Uterus (tissue), 4 donors: ENCODE measurements at places on chromosomes 16 and 17. TPM values are rescaled to one million over a fixed set of nuclear protein-coding genes. Genes with fewer than 3 reads are reported as not detected.

- no peak for DNase-seq
Observed at GRCh38 chr16:88526906-88527185, 43.4 kb upstream of the ZC3H18 start.

GRCh38 chr16:26177438-26177837 lies 485.7 kb downstream of the HS3ST4 start:
- DNase-seq: no peak

GRCh38 chr17:11296994-11297393 lies 56.0 kb downstream of the SHISA6 start:
- no peak for DNase-seq

DNA sequence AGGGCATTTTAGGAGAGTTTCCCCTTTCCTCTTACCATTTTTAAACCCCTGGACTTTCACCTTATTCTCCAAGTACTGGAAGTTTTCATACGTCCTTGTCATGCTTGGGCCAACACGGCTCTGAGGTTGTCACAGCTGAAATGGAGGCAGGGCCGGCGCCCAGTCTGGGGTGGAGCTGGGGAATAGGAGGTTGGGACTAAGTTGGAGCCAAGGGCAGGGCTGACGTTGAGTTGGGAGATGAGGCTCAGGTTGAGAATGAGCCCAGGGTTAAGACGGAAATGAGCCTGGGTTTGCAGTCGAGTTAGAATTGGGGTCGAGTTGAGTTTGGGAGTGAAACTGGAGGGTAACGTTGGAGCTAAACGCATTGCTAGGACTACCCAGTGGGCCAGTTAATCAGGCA lies 1.3 kb downstream of the CLEC10A start:
- no peak for DNase-seq

GRCh38 chr17:50169121-50169764 lies 3.4 kb downstream of the SGCA start:
- peak; percentile 66 for DNase-seq

- no peak for DNase-seq
Observed at GRCh38 chr17:35612924-35613521, 25.9 kb downstream of the AP2B1 start.

DNA sequence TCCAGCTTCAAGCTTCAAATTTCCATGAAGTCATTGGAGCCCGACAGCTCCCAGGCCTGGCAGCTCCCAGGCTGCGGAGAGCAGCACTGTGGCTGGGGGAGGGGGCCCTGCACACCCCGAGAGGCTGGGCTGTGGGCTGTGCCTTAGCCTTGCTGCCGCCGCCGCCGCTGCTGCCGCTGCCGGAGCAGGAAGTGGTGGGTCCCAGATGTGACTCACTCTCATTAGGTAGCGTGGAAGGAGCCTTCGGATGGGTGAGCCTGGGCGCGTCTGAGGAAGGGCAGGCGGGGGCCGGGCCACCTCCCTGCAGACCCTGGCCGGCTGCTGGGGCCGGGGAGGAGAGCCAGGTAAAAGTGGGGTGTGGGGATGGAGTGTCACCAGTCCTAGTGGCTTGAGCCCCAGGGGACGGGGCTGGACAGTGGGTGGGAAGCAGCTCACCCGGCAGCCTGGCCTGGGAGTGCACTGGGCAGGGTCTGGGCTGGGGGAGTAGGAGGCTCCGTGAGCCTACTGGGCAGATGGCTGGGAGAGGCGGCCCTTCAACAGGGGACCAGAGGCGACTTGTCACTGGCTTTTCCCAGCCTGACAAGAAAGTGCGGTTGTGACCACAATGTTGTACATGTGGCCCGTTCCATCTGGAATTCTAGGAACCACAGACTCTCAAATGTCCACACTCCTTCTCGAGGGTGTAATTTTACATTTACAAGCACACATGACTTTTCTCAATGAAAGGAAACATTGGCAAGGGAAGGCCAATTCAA lies at the start of gene ADCY7:
Gene ADCY7, plus strand, starts transcription at position 215 of the 755 bp plus-strand sequence. CDS start 21,629 bp downstream, outside the sequence.
- no peak for DNase-seq

DNA sequence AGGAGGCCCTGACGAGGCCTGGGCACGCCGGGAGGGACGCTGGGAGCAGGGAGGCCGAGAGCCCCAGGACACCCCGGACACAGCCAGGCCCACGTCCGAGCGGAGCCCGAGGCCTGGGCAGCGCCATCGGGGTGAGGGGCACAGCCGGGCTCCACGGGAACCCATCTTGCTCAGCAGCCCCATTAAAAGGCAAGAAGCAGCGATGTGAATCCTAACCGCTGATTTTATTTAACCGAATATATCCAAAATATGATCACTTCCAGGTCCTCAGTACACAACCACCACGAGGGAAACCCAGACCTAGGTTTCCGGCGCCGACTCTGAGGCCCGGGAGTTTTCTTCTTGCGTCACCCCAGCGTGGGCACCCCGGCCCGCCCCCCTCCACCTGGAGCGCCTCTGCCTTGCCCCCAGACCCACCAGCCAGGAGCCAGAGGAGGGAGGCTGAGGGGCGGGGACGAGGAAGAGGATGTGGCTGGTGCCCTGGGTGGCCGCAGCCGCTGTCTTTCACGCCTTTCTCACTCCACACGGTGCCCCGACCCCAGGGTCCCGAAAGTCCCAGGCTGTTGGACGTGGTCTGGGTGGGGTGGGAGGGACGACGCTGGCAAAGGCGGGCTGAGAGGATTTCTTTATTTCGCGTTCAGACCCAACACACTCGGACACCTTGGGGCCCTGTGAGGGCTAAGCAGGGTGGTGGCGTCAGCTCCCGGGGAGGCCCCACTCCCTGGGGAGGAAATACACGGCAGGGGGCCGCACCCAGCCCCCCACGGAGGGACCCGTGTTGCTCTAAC lies 568 bp upstream of the CCDC154 start:
- DNase-seq: no peak

DNA sequence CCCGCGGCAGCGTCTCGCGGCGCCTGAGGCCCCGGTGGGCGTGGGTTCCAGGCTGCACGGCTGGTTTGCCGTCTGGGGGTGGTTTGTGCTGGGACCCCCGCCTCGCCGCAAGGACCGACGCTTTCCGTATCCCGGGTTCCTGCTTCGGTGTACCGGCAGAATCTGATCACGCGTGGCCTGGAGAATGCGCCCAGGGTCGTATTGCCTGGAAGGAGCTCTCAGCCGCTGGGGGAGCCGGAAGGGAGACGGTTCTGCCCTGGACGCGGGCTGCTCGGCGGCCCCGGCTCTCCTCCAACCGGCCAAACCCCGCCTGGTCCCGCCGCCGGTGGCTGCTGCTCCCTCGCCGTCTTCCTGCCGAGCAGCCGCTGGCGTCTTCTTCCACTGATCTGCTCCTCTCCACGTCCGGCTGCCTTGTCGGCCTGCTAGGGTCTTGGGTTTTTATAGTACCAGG lies 39.8 kb downstream of the ZNF778 start:
- no peak for DNase-seq

DNA sequence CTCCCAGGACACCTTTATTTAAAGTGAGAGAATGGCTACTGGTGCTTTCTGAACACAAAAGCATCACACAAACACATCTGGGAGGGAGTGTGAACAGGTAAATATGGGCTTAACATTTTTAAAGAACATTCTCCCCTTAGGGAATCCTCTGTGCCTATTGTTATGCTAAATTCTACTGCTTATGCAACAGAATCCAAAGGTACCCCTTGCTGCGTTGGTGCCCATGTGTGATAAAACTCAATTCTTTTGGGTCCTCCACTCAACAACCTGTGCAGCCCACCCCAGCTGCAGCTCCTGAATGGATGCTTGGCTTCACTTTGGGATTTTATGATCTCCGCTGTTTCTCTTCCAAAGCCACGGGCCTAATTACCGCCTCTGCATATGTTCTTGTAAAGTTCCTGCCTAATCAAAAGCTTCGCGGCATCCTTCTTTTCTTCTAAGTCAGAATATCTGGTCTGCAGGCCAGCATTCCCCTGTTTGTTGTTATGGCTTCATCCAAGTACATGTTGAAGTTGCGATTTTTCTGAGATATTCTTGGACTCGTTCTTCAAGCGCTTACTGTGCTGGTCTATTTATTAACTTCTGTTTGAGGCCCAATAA lies 23.9 kb downstream of the RHBDL3 start:
- DNase-seq: no peak

GRCh38 chr16:30896261-30896888 lies at the start of gene CTF1:
Gene CTF1 (plus strand): TSS chr16:30896614. CDS start chr16:30896644, 30 bp downstream.
- DNase-seq: peak; percentile 91

GRCh38 chr16:12100124-12100647 lies 123.7 kb downstream of the SNX29 start:
- no peak for DNase-seq

GRCh38 chr16:70804734-70805169 lies 3.8 kb upstream of the VAC14 start:
- DNase-seq: no peak

DNA sequence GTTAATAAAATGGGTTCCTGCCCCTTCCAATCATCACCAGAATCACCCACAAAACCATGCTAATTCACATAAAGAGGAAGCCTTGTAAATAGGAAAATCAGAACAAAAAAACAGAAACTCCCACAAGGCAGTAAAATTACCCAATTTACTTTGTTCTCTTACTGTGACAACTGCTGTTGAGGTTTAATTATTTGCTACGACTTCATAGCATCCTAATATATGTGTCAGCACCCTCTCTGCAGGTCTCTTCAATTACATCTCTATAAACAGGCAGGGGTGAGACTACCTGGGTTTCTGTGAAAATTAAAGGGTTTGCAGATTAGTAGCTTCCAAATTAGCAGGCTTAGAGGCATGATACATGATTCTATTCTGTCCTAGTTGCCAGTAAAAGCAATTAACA lies 2.7 kb downstream of the WDR59 start:
- no peak for DNase-seq

DNA sequence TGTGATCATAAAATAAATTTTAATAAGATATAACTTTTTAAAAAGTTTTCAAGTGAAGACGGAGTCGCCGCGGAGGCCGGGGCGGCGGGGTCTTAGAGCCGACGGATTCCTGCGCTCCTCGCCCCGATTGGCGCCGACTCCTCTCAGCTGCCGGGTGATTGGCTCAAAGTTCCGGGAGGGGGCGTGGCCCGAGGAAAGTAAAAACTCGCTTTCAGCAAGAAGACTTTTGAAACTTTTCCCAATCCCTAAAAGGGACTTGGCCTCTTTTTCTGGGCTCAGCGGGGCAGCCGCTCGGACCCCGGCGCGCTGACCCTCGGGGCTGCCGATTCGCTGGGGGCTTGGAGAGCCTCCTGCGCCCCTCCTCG lies at the start of gene FOXC2:
Gene FOXC2, plus strand, starts transcription at position 229 of the 365 bp plus-strand sequence. CDS start 507 bp downstream, outside the sequence.
- peak; percentile 69 for DNase-seq

Gene EXOSC6
- 26.6 TPM for total RNA-seq

Gene CCDC200
- total RNA-seq: not detected

Gene COG1
- 23.2 TPM for total RNA-seq

Gene BRIP1
- total RNA-seq: not detected

Gene TSPOAP1
- 24.5 TPM for total RNA-seq

Gene LHX1
- total RNA-seq: 2.8 TPM

Gene PTGES3L
- not detected for total RNA-seq
